Esophagus squamous epithelium (tissue), 5 donors: ENCODE measurements at places on chromosomes 3 and 15.

GRCh38 chr3:122533931-122534334 is 19.2 kb upstream of the KPNA1 start:
- no peak for DNase-seq

DNA sequence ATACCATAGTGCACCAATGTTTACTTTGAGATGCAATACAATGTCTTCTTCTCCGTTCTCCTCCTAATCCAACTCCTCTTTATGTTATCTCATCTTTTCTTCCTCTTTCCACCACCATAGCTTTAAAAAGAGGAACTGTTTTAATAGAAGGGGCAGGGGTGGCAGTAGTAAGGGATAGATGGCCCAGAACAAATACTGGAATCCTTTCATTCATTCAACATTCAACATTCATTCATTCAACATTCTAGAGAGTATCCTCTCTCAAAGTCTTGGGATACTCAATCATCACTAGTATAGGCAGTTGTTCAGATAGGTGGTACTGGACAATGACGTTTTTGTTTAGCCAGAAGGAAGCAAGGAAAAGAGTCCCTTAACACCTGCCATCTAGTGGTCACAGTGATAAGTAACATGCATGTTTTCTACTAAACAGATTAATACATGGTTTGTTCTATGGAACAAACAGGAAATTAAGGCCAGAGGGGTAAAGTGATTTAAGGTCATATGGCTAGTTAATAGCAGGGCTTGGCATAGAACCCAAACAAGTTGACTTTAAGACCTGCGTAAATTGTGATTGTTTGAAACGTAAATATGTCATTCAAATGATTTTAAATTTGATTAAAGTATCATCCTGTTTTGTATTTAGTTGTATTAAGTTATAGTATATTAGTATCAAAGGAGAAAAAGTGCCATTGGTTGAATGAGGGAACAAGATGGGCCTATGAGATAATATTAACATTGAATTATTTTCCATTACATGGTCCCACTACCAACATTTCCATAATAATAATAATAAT is 26.9 kb upstream of the EHHADH start:
- no peak for DNase-seq

- no peak for DNase-seq
Observed at GRCh38 chr3:129794311-129795185, 99.0 kb downstream of the TMCC1 start.

- DNase-seq: no peak
Observed at GRCh38 chr3:133007601-133008000, 30.6 kb upstream of the TMEM108 start.

DNA sequence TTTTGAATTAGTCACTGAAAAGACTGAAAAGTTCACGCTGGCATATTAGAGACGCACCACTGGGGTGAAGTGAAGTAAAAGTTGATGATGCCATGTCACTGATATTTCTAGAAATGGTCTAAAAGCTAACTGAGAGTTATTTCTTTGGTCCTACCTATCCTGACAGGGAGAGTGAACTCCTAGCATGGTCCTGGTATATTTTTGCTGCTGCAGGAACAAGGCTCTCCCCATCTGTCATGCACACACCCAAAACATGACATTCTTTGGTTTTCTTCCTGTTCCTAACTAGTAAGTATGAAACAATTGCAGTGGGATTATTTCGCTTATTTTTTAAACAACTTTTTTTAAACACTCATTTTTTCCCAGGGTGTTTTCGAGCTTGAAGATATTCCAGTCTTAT is 466.7 kb downstream of the ERC2 start:
- DNase-seq: no peak

DNA sequence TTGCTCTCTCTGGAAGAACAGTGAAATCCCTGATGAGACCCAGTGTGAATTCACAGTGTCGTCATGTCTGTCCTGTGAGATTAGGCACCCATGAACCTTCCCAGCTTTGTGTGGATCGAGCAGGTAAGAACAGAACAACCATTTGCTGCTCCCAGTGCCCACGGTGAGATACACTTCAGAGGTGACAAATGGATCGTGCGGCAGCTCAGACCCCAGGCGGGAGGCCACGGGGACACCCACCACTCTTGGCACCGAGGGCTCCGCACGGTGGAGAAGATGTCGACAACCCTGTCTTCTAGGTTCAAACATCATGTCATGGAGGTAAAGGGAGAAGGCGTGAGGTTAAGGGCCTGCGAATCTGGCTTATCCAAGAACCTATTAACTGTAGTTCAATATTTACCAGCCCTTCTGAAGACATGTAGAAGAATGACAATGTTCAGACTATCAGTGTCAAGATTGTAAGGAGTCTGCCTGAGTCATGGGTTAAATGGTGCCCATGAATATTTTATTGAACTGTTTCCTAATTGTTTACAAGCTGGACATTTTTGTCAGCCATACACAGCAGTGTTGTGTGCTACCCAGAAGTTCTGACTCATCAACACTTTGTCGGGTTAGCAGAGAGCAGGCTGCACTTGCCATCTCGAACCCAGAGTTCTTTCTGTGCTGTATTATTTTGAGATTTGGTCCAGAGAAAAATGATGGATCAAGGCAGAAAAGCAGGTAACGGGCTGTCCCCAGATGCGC is 15.5 kb upstream of the PCSK6 start:
- no peak for DNase-seq

DNA sequence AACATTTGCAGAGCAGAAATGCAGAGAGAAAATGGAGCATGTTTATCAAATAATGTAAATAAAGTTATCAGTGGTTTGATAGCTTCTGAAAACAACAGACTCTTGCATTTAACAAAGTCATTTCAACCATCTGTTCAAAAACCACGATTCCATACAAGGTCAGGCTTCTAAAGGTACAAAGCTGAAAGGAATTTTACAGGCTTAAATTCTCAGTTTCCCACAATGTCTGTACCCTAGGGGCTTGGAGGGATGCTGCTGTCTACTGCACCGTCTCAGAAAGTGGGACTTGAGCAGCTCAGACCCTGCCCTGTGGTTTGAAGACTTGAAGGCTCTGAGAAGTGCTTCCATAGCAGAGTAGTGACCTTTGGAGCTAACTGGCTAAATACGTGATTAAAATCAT is 30.4 kb upstream of the TM4SF1 start:
- DNase-seq: no peak

DNA sequence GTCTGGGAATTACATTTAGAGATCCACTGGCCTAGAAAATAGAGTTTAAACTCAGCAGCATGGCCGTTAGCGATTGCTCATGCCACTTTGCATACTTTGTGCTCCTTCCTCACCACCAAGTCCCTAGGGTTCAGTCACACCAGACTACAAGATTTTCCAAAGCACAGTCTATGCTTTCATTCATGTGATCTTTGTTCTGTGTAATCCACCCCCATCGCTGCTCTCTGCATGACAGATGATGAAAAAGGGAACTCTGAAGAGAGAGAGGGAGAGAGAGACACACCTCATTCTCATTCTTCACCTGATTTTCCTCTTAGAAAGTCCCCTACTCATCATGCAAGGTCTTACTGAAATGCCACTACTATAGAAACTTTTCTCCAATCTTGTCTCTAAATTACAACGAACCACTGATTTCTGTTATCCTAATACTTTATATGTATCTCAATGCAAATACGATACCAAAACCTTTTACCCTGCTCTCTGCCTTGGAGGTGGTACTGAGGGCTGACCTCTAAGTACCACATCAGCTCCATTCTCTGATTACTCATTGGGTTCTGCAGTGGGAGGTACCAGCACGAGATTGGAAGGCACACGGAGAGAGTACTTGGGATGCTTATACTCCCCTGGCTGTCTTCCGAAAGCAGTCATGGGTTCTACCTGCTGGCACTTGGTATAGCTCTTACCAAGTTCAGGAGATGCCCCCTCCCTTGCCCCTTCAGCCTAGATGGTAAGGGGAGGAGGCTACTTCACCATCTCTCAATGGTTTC is 1.1 kb upstream of the PARP15 start:
- DNase-seq: no peak

GRCh38 chr3:72818092-72818773 is 30.0 kb downstream of the SHQ1 start:
- no peak for DNase-seq

GRCh38 chr3:193970773-193971206 is 165.2 kb upstream of the HES1 start:
- no peak for DNase-seq

- DNase-seq: no peak
Observed at GRCh38 chr3:187398955-187399354, 30.8 kb downstream of the RTP4 start.

GRCh38 chr15:27358751-27359434 is 387.9 kb downstream of the GABRG3 start:
- DNase-seq: no peak

GRCh38 chr3:195876297-195877064 is 31.9 kb downstream of the TNK2 start:
- DNase-seq: no peak

GRCh38 chr3:148026009-148026588 is 616.9 kb downstream of the ZIC1 start:
- no peak for DNase-seq

GRCh38 chr15:89946681-89947299 is 34.0 kb upstream of the ARPIN start:
- DNase-seq: no peak

- no peak for DNase-seq
Observed at GRCh38 chr3:12044860-12045259, 40.7 kb downstream of the SYN2 start.

GRCh38 chr3:41239587-41239986 is 40.3 kb downstream of the CTNNB1 start:
- no peak for DNase-seq

- DNase-seq: no peak
Observed at GRCh38 chr15:79099692-79100091, 9.1 kb upstream of the RASGRF1 start.

DNA sequence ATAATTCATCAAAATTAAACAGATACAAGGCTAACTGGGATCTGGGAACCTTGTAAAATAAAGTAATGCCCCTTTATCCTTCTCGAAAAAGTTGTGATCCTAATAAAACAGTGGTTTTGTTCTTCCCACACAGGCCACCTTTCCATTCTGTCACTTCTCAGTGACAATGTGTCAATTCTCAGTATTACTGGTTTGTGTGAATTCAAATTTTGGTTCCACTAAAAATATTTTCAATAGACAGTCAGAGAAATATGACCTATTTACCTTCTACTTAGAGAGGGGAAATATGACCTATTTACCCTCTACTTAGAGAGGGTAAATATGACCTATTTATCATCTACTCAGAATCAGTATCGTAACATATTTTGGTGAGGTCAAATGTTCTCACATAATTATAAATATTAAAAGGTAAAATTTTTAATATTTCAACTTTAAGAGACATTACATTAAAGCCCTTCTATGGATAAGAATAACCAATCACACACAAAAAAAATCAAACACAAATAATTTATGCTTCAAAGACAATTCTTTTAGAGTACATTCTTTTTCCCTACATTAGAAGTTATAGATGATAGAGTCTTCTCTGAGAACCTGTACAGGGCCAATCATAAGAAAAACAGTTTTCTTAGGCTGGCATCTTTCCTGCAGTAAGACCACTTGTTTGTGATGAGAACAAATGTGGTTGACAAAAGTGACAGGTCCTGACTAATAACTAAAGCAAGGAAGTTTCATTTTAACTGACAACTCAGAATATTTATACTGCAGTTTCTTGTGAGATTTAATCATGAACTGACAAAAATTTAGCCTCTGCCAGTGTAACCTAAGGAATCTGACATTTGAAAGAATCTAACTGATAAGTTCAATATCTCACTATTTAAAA is 323.3 kb downstream of the DIPK2A start:
- DNase-seq: no peak

GRCh38 chr15:52158084-52158765 is 33.0 kb downstream of the GNB5 start:
- DNase-seq: no peak

- DNase-seq: no peak
Observed at GRCh38 chr3:133360476-133360875, 39.4 kb upstream of the BFSP2 start.

GRCh38 chr15:62046078-62046743 is 14.0 kb downstream of the VPS13C start:
- DNase-seq: no peak

- no peak for DNase-seq
Observed at GRCh38 chr3:107063351-107063750, 313.9 kb upstream of the CCDC54 start.

- DNase-seq: no peak
Observed at GRCh38 chr3:168828943-168829342, 733.2 kb upstream of the GOLIM4 start.

- no peak for DNase-seq
Observed at GRCh38 chr3:41126472-41126871, 72.8 kb upstream of the CTNNB1 start.

DNA sequence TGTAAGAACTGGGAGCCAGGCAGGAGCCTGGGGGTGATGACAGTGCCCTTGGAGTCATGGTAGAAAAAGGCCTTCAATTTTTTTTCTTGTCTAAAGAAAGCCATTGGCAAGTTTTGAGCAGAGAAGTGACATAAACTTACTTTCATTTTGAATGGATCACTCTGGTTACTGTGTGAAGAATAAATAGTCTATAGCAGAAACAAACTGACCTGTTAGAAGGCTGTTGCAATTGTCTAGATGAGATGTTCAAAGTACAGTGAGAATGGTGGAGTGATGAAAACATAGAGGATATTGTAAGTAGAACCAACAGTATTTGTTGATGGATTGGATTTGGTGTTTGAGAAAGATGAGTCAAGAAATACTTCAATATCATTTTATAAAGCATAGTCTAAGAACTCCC is 439.9 kb downstream of the TBL1XR1 start:
- no peak for DNase-seq
